ENCODE measurements at places on chromosomes 16 and 17. TPM values are rescaled to one million over a fixed set of nuclear protein-coding genes. Genes with fewer than 3 reads are reported as not detected.

The ASGR1 gene
- 11.3 TPM for total RNA-seq

The P2RX5 gene
- 7.9 TPM for total RNA-seq

The MYH2 gene
- total RNA-seq, result under 0.01 TPM

The ZG16B gene
- total RNA-seq, result 0.25 TPM

The MT1E gene
- total RNA-seq, result 5.4 TPM

The FMNL1 gene
- 4.2 TPM for total RNA-seq

The CCL14 gene
- total RNA-seq, result not detected

The RMI2 gene
- 3.7 TPM for total RNA-seq

The LGALS9B gene
- total RNA-seq, result not detected

The ZNF594 gene
- total RNA-seq, result 24.1 TPM

The CCDC200 gene
- not detected for total RNA-seq

The CCL8 gene
- 0.25 TPM for total RNA-seq

The ZG16 gene
- total RNA-seq, result not detected

The ACSM2A gene
- not detected for total RNA-seq

The ETV4 gene
- total RNA-seq, result 1.2 TPM

The TBC1D3I gene
- total RNA-seq, result 0.49 TPM

The ADAM11 gene
- total RNA-seq, result 14.3 TPM

The KRT14 gene
- total RNA-seq, result 0.49 TPM

The UBALD1 gene
- total RNA-seq, result 3.2 TPM

The CCL2 gene
- total RNA-seq, result 0.74 TPM

The TP53TG3C gene
- total RNA-seq, result not detected

Measured in temporal lobe (tissue), 4 donors.